Psoas muscle (tissue), 8 donors: ENCODE measurements at places on chromosomes 6 and 20. TPM values are rescaled to one million over a fixed set of nuclear protein-coding genes. Genes with fewer than 3 reads are reported as not detected.
A peak's percentile ranks its signal among the peaks of the same experiment; 100 is the strongest.

DNA sequence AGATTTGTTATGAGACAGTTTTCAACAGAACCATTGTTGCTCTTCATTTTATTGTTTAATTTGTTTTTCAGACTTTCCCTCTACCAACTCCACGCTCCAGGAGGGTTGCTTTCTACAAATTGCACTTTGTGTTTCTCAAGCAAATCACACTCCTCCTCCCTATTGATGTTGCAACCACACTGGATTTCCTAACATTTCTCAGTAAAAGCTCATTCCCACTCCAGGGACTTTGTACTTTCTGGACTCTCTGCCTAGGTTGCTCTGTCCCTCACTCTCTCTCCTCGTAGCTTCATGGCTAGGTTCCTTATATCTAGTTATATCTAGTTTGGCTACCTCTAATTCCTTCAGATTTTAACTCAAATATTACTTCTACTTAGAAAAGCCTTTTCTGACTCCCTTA, 20.3 kb downstream of the PGK2 start:
- no peak overlapping the region for H3K27ac ChIP-seq
- no peak for DNase-seq
- H3K4me3 ChIP-seq = no peak overlapping the region
- H3K36me3 ChIP-seq = no peaks in the 10 kb centered on the region

GRCh38 chr6:119482850-119483285, 133.3 kb upstream of the MAN1A1 start:
- DNase-seq = no peak
- H3K27me3 ChIP-seq = no peaks in the 10 kb centered on the region
- H3K27ac ChIP-seq = no peak overlapping the region
- H3K36me3 ChIP-seq = no peaks in the 10 kb centered on the region

- peak; percentile 24 for DNase-seq
- no peak overlapping the region for H3K4me3 ChIP-seq
- peaks cover 74% of the 10 kb centered on the region for H3K36me3 ChIP-seq
- H3K27ac ChIP-seq = no peak overlapping the region
- no peaks in the 10 kb centered on the region for H3K27me3 ChIP-seq
These were observed 39.2 kb upstream of the RNF8 start for GRCh38 chr6:37314487-37315156.

DNA sequence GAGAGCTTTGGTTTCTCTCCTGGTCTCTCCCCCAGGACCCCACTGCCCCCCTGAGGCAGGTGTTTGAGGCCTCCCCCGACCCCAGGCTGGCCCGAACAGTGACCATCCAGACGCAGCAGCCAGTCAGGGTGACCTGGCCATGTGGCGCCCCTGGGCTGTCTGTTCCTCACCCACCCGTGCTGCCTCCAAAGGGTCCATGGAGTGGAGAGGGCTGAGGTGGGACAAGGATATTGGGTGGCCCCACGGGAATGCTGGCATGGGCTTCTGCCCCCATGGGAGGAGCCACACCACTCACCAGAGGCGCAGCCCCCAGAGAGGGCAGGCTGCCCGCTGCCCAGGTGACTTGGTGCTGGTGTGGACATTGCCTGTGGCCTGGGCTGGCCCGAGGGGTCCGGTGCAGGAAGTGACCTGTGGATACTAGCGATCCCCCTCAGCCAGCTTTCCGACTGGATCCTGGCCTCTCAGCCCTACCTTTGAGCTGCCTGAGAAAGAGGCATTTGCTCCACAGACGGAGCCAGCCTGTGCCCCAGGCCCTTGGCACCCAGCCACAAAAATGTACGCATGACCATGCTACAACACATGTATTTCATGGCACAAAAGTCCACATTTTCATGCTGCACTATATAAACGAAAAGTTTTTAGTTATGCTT, 50.8 kb downstream of the BCAS4 start:
- H3K36me3 ChIP-seq = no peaks in the 10 kb centered on the region
- H3K4me3 ChIP-seq = no peak overlapping the region
- peaks cover 4% of the 10 kb centered on the region for H3K4me1 ChIP-seq
- DNase-seq = no peak
- H3K27me3 ChIP-seq = no peaks in the 10 kb centered on the region
- H3K27ac ChIP-seq = no peak overlapping the region

- DNase-seq = peak; percentile 66
- no peak overlapping the region for H3K4me3 ChIP-seq
- no peaks in the 10 kb centered on the region for H3K36me3 ChIP-seq
- no peaks in the 10 kb centered on the region for H3K27me3 ChIP-seq
- H3K4me1 ChIP-seq = peaks cover 8% of the 10 kb centered on the region
- no peak overlapping the region for H3K27ac ChIP-seq
These were observed 111.3 kb downstream of the LY86 start for GRCh38 chr6:6699741-6700367.

DNA sequence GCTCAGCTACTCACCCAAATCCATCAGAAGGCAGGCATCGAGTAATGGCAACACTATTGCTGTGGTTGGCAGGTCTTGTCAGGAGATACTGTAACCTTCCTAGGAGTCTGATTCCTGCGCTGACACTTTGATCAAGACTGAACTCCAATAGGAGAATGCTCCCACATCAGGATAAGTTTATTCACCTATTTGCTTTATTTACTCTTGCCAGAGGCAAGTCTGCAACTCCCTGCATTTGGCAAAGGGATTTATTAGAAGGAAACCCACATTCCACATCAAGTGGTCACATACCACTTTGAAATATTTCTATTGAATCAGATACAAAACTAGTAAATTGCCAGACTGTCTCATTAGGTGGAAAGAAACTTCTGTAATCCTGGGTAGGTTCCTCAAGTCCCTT, 43.5 kb downstream of the ZFAND3 start:
- no peak overlapping the region for H3K4me3 ChIP-seq
- peaks cover 61% of the 10 kb centered on the region for H3K4me1 ChIP-seq
- DNase-seq = no peak
- no peaks in the 10 kb centered on the region for H3K27me3 ChIP-seq

- H3K27me3 ChIP-seq = no peaks in the 10 kb centered on the region
- no peaks in the 10 kb centered on the region for H3K36me3 ChIP-seq
- no peak overlapping the region for H3K4me3 ChIP-seq
- H3K4me1 ChIP-seq = no peaks in the 10 kb centered on the region
- DNase-seq = no peak
These were observed 213.4 kb downstream of the KHDC1L start for GRCh38 chr6:73011945-73012344.

PSORS1C1 gene
- total RNA-seq = 0.07 TPM

RPP21 gene
- 37.5 TPM for total RNA-seq
